ENCODE measurements at places on chromosomes 4 and X. TPM values are rescaled to one million over a fixed set of nuclear protein-coding genes. Genes with fewer than 3 reads are reported as not detected.

Gene NR0B1
- total RNA-seq: not detected

Gene CYLC1
- not detected for total RNA-seq

Gene RTL5
- 4.8 TPM for total RNA-seq

Gene SLC34A2
- 0.58 TPM for total RNA-seq

DNA sequence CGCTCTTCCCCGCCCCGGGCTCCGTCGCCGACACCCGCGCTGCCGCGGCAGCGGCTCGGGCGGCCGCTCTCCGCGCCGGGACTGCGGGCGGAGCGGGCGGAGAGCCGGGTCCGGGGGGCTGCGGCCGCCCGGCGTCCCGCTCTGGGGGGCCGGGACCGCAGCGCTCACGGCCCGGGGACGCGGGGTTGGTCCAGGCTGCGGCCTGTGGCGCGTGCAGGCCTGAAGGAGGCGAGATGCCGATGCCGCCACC, 492 bp downstream of the GALNT7 start:
- no peak for DNase-seq

GRCh38 chrX:109684136-109684535, 48.9 kb downstream of the ACSL4 start:
- DNase-seq: no peak

GRCh38 chr4:73725985-73726384, 14.4 kb upstream of the CXCL8 start:
- no peak for DNase-seq

DNA sequence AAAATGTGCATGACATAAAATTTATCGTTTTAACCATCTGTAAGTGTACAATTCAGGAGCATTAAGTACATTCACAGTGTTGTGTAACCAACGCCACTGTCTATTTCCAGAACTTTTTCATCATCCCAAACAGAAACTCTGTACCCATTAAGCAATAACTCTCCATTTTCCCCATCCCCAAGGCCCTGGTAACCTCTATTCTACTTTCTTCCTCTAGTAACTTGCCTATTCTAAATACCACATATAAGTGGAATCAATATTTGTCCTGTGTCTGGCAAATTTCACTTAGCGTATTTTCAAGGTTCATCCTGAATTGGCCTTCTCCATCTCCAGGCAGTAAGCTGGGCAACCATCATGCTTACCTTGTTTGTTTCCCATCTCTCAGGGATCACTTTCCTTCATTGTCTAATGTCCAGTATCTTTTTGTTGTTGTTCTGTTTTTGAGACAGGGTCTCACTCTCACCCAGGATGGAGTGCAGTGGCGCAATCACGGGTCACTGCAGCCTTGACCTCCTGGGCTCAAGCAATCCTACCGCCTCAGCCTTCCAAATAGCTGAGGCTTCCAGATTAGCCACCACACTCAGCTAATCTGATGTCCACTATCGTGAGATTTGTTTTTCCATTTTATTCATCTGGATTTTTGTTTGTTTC, 17.7 kb upstream of the GRIPAP1 start:
- no peak for DNase-seq

- no peak for DNase-seq
Measured at GRCh38 chrX:152259150-152259549, 120.8 kb upstream of the MAGEA10 start.

- DNase-seq: no peak
Measured at GRCh38 chr4:168487282-168488035, 7.2 kb upstream of the DDX60L start.

- DNase-seq: no peak
Measured at GRCh38 chr4:117996891-117997290, 37.4 kb upstream of the NDST3 start.

DNA sequence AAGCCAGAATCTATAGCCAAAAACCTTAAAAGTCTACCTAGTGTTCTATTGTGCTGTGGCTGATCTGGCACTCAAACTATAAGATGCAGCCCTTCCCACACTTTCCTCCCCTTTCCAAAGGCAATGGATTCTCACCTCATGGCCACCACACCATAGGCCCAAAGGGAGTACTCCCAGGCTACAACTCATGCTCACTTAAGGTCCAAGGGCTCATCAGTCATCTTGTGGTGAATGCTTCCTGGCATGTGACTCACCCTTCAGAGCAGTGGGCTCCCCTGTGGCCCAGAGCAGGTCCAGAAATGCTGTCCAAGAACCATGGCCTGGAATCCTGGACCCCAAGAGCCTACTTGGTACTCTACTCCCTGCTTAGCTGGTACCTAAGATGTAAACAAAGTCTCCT, 181.0 kb downstream of the CHRDL1 start:
- DNase-seq: no peak

DNA sequence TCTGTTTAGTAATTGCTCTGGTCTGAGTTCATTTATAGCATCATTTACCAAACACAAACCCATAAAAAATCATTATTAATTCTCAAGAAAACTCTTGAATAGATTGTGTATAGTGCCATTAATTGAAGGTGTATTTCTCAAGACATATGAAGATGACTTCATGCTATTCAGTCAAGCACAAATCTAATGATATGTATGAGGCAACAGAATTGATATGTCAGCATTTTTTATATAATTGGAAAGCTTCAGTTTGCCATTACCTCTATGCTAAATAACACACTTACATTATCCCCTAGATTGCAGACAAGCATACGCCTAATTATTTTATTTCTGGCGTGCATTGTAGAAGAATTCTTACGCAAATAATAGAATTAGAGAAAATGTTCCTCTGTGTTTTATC, 461.8 kb downstream of the PDHA2 start:
- DNase-seq: no peak

GRCh38 chrX:84335121-84335520, 147.1 kb upstream of the RPS6KA6 start:
- no peak for DNase-seq

GRCh38 chr4:88518911-88519310, 4.7 kb downstream of the PYURF start:
- no peak for DNase-seq

Measured in urinary bladder (tissue), 4 donors.